ENCODE measurements at places on chromosomes 2 and 18.

GRCh38 chr2:45823723-45824206, 172.3 kb downstream of the PRKCE start:
- DNase-seq = no peak

- DNase-seq = no peak
These were observed 23.9 kb downstream of the MYO3B start for GRCh38 chr2:170201734-170202393.

GRCh38 chr2:53403792-53404413, 363.7 kb upstream of the CHAC2 start:
- DNase-seq = no peak

DNA sequence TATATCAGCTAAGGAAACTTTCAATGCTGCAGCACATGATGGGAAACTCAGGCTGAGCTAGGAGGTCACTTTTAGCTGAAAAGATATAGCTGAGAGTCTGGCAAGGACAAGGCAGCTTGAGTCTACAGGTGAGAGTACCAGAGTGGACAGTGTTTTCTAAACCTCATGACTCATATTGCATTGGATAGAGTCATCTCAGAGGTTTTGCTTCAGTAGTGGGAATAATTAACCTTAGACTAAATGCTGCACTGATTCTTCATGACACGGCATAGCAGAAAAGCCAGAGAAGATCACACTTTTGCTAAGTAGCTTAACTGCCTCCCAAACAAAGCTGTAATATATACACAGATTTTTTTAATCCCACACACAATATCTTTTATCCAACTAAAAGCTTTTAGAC, 865.0 kb upstream of the CDH2 start:
- no peak for DNase-seq

DNA sequence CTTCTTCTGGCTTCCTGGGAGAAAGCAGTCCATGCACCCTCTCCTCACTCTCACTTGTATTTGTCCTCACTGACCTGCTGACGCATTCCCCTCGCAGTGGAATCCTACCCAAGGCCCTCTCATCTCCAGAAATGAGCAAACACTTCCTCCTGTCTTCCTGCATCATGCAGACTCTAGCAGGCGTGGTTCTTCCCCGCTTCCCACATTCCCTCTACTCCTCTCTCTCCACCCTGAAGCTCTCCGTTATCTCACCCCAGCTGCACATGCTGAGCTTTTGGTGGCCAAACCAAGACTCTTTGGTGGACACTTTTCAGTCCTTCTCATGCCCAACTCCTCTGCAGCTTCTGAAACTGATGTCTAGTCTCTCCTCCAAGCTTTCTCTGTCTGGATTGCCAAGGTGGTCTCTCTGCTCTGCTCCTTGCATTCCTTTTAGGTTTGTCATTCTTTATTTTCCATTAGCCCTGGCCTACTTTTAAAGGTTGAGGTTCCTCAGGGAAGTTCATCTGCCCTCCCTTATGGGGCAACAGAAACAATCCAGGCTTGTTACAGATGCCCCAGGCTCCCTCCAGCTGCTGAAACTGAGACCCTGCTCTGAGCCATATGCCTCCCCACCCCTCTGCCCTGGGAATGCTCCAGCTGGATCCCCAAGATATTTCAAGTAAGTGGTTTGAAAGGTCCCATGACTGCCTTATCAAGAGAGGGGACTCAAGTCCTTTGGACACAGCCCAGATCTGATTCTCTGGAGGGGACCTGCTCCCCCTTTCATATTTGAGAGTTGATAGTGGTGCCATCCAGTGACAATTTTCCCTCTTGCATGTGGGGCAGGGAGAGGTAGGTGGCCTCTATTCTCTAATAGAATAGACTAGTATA, 835 bp upstream of the IL18RAP start:
- DNase-seq = no peak

GRCh38 chr2:240876475-240877251, 8.0 kb downstream of the AGXT start:
- no peak for DNase-seq

DNA sequence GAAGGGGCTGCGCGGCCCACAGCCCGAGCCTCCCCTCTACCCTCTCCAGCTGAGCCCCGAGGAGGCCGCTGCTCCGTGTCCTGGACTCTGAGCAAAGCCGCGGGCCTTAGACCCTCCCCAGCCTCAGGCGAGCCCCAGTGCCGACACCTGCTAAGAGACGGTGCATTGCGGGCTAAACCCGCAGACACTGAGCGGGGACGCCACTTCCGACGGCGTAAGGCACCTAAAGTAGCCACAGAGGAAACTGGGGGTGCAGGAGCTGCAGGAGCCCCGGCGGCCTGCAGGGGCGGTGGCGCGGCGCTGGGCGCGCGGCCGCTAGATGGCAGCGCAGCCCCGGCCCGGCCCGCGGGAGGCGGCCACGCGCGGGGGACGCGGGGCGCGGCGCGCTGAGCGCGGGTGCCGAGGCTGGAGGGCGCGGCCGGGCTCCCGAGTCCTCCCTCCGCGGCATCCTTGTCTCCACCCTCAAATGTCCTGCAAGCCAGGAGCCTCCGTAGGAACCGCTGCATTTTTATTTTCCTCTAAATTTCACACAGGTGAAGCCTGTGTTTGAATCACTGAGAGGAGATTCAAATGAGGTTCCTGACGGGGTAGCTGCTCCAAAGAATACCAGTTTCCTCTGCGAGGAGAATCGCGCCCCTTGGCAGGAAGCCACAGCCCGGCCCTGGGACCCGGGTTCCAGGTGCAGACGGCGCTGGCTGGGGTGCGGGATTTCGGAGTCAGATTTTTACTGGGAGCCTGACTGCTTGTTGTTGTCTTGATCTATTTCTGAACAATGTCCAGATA, 650.5 kb downstream of the GALR1 start:
- no peak for DNase-seq

DNA sequence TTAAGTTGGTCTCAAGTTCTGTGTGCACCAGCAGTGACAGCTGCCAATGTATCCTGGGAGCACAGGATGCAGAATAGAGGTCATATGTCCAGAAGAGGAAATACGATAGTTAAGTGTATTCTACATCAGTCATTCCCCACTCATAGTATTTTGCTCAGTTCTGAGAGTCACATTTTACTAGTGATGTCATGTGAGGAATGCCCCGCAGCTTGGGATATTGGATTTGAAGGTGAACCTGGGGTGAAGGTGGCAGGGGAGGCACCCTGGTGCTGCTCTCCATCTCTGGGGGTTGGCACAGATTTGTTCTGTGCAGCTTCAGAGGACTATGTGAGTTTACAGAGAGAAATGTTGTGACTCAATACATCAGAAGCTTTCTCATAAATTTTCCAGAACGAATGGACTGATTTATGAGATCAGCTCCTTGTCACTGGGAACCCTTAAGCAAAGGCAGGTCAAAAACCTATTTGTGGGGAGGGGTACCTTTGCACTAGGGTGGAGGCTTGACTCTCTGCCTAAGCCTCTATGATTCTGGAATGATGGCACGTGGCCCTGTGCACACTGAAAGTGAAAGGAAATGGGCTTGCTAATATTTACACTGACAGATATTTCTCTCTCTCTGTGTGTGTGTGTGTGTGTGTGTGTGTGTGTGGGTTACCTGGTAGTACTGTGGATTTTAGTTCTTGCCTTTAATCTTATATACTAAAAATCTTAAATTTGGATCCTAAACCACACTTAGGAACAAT, 95.9 kb downstream of the NEB start:
- no peak for DNase-seq

- DNase-seq = no peak
These were observed 480.3 kb downstream of the MEIS1 start for GRCh38 chr2:66915237-66915636.

GRCh38 chr2:10390369-10390801, 57.7 kb downstream of the ODC1 start:
- DNase-seq = no peak

GRCh38 chr2:190451561-190452176, 43.5 kb downstream of the MFSD6 start:
- DNase-seq = no peak

DNA sequence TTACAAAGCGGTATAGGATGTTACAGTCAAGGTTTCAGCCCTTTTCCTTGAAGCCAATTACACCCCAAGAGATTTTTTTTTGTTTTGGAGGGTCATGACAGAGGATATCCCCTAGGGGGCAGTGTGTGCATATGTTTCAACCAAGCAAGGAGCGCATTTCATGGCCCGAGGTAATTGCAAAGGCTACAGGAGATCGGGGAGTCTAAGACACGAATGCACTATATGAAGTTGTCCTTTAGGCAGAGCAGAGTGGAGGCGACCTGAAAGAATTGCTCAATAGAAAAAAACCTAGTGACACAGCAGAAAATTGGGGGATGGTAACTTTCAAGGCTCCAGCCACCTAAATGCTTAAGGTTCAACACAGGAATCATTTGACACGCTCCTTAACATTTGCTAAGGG, 219.8 kb upstream of the PARD3B start:
- DNase-seq = no peak

DNA sequence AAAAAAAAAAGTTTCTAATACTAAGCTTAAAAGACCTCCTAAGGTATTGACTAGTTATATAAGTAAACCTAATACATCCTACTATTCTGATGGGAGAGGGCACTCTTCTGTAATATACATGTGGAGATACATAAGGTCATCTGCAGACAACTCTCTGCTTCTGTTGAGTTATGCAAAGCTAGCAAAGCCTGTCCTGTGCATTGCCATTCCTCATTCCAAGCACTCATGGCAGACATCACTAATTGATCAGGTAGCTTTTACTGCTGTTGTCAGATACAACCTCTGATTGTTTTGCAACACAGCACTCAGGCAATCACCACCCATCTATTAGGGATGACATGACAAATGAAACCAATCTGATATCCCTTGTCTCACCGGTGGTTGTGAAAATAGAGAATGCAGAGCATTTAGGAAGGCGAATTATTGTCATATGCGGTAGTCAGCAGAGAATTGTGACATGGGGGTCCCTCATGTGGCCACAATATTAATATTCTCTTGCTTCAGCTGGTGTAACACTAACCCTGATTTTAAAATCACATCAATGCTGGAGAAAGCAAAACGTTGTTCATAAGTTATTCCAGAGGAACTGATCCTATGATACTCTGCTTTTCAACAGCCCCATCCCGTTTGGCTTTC, 416.5 kb upstream of the GYPC start:
- DNase-seq = no peak

- no peak for DNase-seq
These were observed 85.3 kb downstream of the SOCS6 start for GRCh38 chr18:70374154-70374553.

All from activated CD8-positive, alpha-beta memory T cell treated with anti-CD3 and anti-CD28 coated beads for 1 hour (primary cell).